ENCODE measurements at places on chromosomes 2 and 18. TPM values are rescaled to one million over a fixed set of nuclear protein-coding genes. Genes with fewer than 3 reads are reported as not detected.
A peak's percentile ranks its signal among the peaks of the same experiment; 100 is the strongest.

DNA sequence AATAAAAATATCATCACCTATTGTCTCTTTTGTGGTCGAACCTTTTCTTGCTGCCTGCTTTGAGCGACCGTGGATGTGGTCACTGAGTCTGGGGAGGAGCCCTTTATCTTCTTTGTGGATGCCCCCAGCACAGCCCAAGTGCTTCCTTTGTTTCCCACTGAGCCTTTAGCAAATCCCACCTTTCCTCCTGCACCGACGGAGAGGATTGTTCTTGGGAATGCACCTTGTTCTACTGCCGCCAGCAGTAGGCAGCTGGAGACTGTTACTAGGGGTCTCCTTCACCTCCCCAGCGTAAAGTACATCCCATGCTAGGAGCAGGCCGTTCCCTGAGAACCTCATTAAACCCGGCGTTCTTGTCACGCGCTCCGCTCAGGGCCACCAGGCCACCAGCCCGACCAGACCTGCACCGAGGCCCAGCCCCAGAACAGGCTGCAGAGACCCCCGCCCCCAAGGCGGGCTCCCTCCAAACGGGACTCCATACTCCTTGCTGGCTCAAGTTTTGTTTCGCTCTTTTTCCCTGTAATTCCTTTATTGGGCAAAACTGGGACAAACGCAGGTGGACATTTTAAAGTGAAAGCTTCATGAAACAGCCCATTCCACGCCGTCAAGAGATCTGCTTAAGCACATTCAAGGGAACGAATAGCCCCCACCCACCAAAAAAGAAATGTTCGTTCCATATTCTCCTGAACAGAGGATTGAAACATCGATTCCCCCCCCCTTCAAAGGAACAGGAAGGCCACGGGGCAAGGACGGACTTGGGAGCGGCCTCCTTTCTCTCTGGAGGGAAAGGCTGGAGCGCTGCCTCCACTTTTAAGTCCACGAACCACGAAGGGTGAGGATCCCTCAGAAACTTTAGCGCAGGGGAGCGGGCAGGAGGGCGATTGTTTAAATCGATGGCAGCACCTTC lies 1.1 kb upstream of the MAT2A start:
- DNase-seq = peak; percentile 62

GRCh38 chr2:144405982-144406788 lies 113.7 kb downstream of the ZEB2 start:
- no peak for DNase-seq

- DNase-seq = no peak
Observed at GRCh38 chr18:57533006-57533867, 53.3 kb downstream of the FECH start.

SPHKAP gene
- total RNA-seq = 0.32 TPM

- DNase-seq = peak; percentile 77
Observed at GRCh38 chr2:221571551-221572218, 419 bp downstream of the EPHA4 start.

GRCh38 chr2:234714711-234715110 lies 217.8 kb upstream of the ARL4C start:
- no peak for DNase-seq

DNA sequence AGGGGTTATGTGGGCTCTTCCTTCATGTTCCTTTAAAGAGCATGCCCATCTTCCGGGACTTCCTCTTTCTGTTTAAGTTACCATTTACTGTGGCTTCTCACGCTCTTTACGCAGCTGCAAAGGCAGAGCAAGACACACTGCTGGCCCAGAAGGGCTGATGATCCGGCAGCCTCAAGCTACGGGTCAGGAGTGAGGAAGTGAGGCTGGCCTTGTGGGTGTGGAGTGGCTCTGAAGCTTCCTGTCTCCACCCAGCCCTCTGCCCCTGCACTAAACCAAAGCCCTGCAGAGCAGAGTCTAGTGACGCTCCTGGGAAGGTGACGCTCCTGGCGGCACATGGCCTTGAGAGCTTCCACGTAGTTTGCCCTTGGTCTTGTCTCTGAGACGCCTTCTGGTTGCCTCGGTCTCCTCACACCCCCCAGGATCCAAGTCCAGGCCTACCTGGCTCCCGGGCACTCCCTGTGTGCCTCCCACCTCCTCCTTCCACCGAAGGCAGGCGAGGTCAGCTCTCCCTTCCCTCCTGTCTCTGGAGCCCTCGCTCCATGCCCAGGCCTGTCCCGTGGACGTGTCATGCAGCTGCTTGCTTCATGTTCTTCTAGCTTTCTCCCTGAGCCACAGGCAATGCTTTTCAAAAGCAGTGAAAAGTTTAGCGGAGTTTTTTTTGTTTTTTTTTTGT lies 50.3 kb downstream of the ARL4C start:
- no peak for DNase-seq

DNA sequence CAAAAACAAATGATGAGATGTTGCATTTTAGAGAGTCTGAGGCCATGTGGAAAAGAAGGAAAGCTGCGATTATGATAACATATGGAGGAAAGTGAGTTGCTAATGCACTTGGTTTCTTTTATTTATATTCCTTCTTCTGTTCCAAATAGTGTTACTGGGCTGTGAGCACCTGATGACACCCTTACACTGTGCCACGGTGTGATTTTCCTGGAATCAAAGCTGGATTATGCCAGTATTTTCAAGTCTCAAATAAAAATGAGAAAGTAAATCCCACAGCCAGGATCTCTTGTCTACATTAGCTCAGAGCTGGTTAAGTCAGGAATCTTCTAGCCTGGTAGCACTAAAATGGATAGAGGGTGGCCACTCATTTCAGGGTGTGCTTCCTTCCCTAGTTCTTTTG lies 670.8 kb downstream of the TDRD15 start:
- no peak for DNase-seq

PPP1R7 gene
- total RNA-seq = 44.6 TPM

- DNase-seq = peak; percentile 47
Observed at GRCh38 chr2:218465987-218466633, 47.2 kb downstream of the VIL1 start.

DNA sequence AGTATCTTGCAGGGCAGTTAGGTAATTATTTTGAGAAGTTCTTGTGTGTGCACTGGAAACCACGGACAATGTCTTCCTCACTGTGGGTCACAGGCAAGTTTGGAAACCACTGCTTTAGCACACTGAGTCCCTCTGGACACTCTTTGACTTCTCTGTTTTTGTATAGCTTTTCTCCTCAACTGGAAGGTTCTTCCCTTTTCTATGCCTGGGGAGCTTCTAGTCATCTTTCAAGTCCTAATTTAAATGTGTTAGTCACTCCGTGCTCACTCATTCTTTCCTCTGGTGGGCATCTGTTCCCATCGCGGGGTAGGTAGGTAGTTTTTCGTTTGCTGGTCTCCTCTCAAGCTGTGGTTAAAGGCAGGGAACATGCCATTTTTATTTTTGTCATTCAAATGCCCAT lies 32.1 kb downstream of the E2F6 start:
- DNase-seq = no peak

- peak; percentile 76 for DNase-seq
Observed at GRCh38 chr2:70029814-70030409, 57.4 kb upstream of the PCBP1 start.

OR6B2 gene
- not detected for total RNA-seq

DYSF gene
- total RNA-seq = not detected

GRCh38 chr2:25177211-25177611 lies 8.8 kb upstream of the POMC start:
- DNase-seq = no peak

DNAH6 gene
- total RNA-seq = not detected

NBEAL1 gene
- total RNA-seq = 36.0 TPM

DNAJC5G gene
- not detected for total RNA-seq

GRCh38 chr18:10225300-10225699 lies 229.1 kb upstream of the APCDD1 start:
- no peak for DNase-seq

DNA sequence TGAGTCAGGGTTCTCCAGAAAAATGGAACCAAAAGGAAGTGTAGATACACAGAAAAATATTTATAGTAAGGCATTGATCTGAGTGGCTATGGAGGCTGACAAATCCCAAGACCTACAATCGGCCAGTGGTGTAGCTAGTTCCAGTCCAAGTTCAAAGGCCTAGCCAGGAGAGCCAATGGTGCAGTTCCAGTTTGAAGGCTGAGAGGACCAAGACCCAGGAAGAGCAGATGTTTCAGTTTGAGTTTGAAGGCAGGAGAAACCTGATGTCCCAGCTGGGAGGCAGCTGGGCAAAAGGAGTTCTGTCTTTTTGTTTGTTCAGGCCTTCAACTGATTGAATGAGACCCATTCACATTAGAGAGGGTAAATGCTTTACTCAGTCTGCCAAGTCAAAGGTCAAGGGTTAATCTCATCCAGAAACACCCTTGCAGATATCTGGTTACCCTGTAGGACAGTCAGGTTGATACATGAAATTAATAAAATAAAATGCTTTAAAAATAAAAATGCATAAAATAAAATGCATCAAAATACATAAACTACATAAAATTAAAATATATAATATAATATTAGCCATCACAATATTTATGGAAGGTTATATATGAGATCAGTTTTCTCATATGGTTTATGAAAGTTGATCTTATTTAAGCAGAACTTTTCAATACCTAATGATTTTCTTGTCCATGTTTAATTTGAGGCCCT lies 38.7 kb downstream of the KCNE4 start:
- no peak for DNase-seq

- DNase-seq = no peak
Observed at GRCh38 chr18:56722518-56722917, 71.4 kb downstream of the WDR7 start.

- no peak for DNase-seq
Observed at GRCh38 chr2:165891943-165892342, 61.6 kb downstream of the TTC21B start.
